ENCODE measurements at places on chromosomes 4 and X. TPM values are rescaled to one million over a fixed set of nuclear protein-coding genes. Genes with fewer than 3 reads are reported as not detected.

CSN1S1 gene
- not detected for total RNA-seq

BMP3 gene
- total RNA-seq: not detected

RBM47 gene
- total RNA-seq: 4.6 TPM

GNRHR gene
- total RNA-seq: not detected

TRPC5OS gene
- not detected for total RNA-seq

FRAS1 gene
- 1.7 TPM for total RNA-seq

EDA2R gene
- total RNA-seq: 1.1 TPM

CXorf65 gene
- total RNA-seq: not detected
